ENCODE measurements at places on chromosomes 6 and 20.

DNA sequence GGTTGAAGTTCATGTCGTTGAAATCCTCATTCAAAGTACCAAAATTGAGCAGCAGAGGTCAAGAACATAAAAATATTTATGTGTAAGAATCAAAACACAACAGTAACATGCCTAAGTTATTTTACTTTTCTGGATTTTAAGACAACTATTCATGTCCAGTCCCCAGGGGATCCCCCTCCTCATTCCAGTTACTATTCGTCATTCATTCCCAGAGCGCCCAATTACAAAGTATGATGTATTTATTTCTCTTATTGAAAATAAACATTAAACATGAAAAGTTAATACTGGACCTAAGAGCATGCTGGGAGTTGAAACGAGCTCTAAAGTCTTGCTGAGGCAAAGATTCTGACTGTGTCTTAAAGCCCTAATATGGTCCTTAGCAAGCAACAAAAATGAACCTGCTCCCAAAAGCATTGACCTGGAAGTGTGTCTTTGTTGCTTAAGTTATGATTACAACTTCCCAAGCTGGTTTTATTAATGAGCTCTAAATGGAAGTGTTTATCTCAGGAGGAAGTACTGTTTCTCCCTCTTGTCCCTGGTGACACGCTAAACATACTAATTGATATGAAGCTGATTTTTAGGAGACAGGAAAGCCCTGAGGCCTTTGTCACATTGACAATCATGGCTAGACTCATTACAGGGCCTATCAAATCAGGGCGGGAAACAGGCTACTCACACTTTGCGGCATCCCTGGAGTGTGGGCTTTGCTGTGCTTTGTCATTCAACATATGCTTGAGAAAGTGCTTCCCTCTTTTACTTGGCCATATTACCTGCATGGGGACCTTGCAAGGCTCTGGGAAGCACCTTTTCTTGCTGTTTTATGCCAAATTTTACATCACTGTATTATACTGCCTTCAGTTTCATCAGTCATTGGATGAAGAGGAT, 192.2 kb upstream of the DTNBP1 start:
- DNase-seq: no peak

GRCh38 chr6:129785047-129785755, 75.2 kb upstream of the ARHGAP18 start:
- DNase-seq: no peak

DNA sequence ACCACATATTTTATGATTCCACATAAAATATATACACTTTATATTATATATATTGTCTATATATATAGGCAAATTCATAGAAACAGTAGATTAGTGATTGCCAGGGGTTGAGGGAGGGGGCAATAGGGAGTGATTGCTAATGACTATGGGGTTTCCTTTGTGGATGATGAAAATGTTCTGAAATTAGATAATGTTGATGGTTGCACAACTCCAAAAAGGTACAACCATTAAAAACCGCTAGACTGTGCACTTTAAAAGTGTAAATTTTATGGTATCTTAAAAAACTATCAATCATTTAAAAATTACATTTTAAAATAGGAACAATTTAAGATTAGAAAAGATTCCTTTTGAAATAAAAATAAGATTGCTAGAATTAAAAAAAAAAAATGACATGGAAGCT, 23.8 kb upstream of the CEP85L start:
- no peak for DNase-seq

DNA sequence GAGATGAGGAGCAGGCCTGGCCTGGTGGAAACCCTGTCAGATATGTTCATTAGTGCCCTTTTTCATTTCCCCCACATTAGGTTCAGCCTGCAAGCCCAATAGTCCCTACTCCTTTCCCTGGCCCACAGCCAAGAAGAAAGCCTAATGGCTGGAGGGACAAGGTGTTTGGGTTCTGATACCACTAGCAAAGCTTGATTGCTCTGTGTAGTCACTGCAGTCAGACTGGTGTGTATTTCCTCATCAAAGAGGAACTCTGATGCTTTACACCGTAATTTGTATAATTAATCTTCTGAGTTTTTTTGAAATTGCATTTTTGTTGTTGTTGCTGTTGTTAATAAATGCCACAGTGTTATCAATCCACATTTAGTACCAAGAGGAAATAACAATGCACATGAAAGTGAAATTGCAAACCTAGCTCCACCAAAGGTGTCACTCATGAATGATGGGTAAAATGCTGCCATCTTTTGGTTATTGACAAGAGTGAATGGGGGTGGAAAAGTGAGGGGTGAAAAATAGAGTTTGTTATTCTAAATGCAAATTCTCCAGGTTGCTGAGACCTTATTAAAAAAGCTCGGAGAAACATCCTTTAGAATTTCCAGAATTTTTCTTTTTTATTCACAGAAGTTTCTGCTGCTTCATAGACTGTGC, 320.2 kb upstream of the POU3F2 start:
- DNase-seq: no peak

DNA sequence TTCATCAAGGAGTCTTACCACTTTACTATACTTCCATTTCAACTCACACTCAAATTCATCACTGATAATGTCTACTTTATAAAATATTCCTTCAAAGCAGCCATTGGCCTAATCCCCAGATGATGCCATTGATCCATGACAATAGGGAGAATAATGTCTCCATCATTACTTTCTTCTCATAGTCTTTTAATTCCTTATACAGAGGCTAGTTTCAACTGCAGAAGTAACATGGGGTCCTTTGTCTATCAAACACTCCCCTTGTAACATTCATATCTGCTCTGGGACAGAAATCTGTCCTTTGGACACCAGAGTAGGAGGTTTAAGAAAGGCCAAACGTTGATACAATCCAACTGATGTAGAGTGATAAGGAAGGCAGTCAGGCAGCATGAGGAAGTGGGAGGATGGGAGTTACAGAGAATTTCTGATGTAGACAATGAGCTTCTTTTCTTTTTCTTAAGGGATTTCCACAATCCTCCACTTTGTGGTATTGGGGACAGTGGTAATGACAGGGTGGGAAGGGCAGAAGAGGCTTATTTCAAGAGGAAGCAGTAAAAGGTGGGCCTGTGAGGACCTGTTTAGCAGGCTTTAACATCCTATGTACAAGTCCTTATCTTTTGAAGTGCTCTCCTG, 18.9 kb upstream of the HLA-DOA start:
- DNase-seq: no peak

DNA sequence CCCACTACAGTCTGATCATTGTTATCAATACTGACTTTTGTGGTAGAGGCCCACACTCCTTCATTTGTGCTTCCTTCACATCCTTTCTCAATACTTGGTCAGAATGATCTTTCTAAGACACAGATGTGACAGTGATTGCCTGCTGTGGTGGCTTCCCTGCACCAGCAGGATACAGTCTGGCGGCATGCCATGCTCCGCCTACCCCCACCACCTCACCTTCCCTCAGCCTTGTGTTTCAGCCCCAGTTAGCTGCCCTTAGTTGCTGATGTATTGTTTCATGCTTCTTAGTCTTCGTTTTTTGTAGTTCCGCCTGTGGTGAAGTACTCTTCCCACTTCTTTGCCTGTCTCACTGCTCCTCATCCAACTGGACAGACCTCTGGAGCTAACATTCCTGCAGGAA, 10.9 kb downstream of the LRRC1 start:
- no peak for DNase-seq

GRCh38 chr6:34813028-34813713, 21.3 kb downstream of the BLTP3A start:
- DNase-seq: no peak

DNA sequence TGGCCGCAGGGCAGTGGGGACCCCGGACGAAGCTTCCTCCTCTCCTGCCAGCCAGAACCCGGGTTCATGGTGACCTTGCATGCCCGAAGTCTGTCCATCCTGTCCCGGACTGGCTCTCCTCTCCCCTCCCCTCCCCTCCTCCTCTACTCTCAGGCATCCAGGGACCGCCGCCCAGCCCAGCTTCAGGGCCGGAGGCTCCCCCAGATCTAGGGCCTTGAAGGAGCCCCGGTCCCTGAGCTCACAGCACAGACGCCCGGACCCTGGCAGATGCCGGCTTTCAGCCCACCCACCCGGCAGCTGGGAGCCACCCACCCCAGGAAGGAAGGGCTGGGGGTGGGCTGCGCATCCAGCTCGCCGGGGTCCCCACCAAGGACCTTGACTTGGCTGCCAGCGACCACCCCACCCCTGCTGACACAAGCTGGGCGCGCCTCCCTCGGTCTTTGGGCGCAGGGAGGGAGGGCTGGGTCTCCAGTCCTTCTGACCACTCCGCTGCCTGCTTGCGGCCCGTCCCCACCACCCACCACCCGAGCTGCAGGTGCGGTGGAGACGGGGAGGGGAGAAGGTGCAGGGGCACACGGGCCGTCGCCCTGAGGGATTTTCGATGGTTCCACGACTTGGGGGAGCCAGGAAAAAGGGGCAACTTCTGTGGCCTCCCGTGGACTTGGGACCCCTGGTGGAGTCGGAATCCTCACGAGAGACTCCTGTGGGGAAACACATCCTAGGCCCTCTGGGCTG, 5.8 kb upstream of the ABHD16B start:
- no peak for DNase-seq

- no peak for DNase-seq
Observed at GRCh38 chr6:75402296-75402695, 91.3 kb downstream of the FILIP1 start.
